ENCODE measurements at places on chromosomes 12 and 14.

DNA sequence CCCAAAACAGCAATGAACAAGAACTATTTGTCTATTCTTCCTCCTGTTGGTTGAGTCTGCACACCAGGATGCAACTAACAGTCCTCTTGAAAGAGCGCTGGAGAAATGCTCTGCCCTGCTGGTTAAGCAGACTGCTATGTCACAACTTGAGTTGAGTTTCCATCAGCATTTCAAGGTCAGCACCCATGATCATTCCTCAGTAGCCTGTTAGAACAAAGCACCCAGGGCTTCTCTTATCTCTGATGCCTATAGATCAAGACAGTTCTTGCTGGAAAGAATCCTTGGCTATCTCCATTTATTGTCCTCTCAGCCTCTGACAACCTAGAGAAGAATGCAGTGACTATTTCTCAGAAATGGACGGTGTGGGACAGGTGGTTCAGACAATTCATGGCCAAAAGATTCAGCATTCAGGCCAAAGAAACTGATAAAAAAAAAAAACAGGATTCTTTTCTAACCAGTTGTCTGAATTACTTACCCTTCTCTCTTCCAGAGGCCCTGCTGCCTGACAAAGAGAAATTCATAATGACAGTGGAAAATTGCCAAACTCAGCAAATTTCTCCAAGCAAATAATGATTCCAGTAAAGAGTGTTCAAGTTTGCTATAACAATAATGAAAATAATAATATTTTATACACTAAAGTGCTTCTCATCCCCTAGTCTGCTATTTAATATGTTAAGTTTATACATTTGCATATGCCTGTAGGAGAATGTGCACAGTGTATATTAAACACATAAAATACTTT, 306.7 kb downstream of the EMP1 start:
- DNase-seq, result no peak

DNA sequence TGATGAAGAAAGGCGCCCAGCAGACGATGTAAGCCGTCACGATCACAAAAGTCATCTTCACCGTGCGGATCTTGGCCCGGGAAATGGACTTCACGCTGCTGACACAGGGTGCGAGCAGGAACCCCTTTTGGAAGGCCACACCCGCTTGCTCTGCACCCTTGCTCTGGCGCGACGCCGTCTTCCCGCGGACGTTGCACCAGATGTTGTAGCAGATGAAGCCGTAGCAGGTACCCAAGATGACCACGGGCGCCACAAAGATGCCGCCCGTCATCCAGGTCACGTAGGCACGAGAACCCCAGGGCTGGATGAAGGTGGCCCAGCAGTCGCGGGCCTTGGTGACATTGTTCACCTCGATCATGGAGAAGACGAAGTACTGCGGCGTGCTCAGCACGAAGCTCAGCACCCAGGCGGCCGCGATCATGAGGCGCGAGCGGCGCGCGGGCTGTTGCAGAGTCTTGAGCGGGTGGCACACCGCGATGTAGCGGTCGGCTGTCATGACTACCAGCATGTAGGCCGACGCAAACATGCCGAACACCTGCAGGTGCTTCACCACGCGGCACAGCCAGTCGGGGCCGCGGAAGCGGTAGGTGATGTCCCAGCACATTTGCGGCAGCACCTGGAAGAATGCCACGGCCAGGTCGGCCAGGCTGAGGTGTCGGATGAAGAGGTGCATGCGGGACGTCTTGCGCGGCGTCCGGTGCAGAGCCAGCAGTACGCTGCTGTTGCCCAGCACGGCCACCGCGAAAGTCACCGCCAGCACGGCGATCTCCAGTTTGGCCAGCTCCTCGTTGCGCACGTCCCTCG, 890 bp downstream of the AVPR1A start:
- no peak for DNase-seq

GRCh38 chr14:72532686-72533454, 361.0 kb downstream of the DPF3 start:
- no peak for DNase-seq

DNA sequence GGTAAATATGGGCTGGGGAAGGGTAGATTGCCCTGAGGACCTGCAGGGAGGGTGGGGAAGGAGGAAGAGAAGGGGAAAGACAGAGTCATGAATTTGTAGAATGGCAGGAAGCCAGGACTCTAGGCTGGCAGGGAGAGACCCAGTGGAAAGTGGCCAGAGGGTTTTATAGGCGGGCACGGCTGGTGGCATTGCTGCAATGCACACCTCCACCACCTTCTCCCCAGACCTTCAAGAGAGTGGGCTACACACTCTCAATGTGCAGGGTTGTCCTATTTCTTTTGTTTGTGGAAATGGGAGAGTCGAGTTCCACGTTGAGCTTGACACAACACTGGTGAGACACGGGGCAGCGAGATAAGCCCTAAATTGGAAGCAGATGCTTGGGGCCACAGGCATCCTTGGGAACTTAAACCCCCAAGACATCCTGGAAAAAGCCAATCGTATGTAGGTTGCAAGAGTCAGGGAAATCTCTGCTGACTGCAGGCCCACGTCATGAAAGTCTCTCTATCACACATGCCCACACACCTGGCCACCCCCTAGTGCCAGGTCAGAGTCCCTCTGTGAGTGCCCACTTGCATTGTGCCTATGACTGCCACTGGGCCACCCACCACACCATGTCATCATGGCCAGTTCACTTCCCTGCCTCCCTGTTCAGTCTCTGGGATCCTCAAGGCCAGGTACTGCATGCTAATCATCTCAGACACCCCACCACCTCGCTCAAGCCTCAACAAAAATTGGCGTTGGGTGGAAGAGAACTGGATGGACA, 38.0 kb upstream of the BDKRB2 start:
- DNase-seq, result no peak

GRCh38 chr12:48069241-48069640, 36.6 kb downstream of the SENP1 start:
- DNase-seq, result no peak

DNA sequence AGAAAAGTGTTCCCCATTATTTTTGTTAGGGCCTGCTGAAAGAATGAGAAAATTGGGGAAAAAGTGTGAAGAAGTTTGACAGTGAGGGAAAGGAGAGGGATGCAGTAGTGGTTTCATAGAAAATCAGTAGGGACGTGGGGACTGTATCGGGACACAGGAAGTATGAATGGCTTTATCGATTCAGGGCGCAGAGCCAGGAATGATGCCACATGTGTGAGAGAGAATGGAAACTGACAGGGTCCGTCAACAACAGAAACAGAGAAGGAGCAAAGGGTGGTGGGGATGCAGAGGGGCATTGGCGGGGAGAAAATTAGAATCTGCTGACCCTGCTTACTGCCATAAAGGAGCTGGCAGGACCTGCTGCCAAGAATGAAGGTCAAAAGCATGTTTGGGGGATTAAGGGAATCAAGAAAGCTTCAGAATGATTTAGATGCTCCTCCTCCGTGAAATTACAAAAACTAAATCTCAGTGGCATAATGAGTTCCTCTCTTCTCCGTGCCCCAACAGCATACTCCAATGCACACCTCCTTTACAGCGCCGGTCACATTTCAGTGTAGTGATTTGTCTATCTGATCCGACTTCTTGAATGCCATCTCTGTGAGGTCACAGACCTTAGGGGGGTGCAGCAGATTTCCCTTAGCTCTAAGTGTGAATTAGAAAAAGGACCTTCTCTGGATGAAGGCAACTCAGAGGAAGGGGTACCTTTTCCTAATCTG, 92.6 kb downstream of the EMP1 start:
- DNase-seq, result no peak

- DNase-seq, result no peak
Observed at GRCh38 chr12:110254971-110255540, 26.0 kb upstream of the ATP2A2 start.

DNA sequence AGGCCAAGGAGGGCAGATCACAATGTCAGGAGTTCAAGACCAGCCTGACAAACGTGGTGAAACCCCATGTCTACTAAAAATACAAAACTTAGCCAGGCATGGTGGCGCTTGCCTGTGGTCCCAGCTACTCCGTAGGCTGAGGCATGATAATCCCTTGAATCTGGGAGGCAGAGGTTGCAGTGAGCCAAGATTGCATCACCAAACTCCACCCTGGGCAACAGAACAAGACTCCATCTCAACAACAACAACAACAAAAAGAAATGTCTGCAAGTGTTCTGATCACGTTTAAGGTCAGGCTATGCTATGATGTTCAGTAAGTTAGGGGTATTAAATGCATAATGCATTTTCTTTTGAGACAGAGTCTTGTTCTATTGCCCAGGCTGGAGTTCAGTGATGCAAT, 6.7 kb upstream of the PLD4 start:
- no peak for DNase-seq

DNA sequence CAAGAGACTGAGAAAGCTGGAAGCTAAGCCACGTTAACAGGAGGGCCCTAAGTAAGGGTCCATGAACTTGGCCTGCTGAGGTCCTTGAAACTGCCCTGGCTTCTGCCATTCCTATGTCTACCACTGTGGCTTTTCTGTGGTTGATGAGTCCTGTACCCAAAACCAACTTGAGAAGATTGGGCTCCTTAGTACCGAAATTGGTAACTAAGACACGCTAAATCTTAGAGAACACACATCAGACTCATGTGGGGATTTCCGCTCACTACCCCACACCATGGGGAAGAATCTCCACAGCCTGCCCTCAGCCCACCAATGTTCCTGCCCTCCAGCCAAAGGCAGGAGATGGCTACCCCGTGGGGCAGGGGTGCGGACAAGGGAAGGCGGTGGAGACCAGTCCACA, 232.9 kb downstream of the SPTSSA start:
- no peak for DNase-seq

DNA sequence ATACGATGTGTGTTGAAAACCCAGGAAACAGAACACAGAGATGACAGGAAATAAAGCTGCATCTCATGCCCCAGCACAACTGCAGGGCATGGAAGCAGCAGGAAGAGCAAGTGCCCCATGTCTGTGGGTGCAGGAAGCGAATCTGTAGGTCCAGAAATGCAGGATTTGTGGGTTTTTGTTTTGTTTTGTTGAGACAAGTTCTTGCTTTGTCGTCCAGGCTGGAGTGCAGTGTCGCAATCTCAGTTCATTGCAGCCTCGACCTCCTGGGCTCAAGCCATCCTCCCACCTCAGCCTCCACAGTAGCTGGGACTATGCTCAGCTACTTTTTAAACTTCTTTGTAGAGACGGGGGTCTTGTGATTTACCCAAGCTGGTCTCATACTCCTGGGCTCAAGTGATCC, 6.2 kb upstream of the RPS6KL1 start:
- DNase-seq, result no peak

DNA sequence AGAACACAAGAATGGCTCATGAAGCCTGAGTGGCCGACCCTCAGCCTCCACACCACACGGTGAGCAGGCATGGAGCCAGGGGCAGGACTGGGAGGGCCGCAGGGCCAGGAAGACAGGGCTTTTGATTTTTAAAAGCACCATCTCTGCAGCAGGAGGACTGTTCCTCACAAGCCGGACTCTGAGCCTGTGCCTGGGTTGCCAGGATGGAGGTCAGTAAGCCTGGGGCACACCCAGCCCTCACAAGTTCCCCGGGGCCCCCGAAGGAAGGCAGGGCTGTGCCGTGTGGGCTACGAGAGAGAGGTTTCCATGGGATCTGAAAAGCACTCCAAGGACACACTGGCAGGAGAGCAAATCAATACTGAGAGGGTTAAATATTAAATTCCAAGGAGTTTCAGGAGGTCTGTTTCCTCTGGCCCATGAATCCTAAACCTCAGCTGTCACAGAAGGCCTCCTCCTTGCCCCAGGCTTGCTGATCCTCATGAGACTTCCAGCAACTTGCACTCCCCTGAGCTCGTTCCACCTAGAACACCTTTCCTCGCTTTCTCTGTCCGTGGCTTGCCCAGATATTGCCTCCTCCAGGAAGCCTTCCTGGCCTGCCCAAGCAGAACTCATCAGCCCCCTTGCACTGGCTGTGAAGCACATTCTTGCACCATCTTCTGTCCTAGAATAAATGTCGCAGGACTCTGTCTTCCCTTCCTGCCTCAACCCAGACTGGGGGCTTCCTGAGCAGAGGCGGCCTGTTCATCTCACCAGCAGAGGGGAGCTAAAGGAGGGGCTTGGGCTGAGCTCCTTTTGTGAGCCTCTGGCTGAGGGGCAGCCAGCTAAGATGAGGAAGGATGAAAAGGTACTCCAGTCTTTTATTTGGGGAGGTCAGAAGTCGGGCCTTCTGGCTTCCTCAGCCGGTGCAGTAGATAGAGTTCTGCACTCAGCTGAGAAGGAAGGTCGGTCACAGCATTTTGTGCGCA, 64.6 kb downstream of the CCDC88C start:
- no peak for DNase-seq

- DNase-seq, result no peak
Observed at GRCh38 chr14:20662968-20663732, 21.2 kb upstream of the RNASE4 start.

GRCh38 chr12:113236539-113237399, 15.5 kb downstream of the TPCN1 start:
- no peak for DNase-seq

DNA sequence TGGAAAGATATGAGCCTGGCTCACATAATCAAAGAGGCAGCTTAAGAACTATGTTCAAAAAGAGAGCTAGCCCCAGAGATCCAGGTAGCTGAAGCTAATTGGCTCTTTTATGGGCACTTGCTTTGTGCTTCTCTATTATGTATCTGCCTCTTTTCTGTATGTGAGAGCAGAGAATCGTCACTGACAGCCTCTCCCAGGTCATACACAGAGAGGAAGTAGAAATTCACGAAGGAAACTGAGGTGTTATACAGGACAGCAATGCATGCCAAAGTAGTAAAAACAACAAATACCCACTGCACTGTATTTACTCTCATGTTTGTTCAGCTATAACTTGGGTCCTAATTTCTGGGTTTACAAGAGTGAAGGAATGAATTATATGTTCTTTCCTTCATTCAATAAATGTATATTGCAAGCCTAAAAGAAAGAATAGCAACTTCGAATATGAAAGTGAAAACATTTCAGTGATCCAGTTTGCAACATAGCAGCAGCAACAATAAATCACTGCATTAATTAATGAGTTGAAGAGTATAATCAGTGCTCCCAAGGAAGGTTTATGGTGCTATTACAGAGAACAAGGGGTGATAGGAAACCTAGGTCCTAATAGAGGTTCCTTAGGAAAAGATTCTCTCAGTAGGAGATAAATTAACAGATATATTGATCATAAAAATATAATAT, 47.1 kb upstream of the ATXN7L3B start:
- DNase-seq, result no peak

DNA sequence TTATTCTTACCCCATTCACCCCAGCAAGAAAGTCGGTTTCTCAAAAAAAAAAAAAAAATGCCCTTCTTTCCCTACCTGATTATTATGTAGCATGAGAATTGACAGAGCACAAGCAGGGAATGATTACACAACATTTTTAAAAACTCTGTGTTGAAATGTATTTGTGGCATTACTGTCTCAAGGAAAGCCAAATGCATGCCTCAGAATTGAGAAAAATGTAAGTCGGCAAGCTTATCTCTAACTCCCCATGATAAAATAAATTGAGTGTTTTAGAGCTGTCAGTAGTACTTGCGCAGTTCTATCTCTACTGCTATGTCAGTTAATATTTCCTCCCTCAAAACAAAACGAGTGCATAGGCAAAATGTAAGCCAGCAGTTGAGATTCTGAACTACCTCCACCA, 25.7 kb downstream of the ANO4 start:
- DNase-seq, result no peak

- no peak for DNase-seq
Observed at GRCh38 chr12:105507311-105508038, 177.0 kb downstream of the C12orf75 start.

Data from H54 (cell line).